IgD-negative memory B cell (primary cell): ENCODE measurements at places on chromosomes 7 and 10. TPM values are rescaled to one million over a fixed set of nuclear protein-coding genes. Genes with fewer than 3 reads are reported as not detected.

The PPP1R9A gene
- polyA plus RNA-seq, result 2.2 TPM

The WDR86 gene
- 0.54 TPM for polyA plus RNA-seq

The ADGRA1 gene
- polyA plus RNA-seq, result not detected

The AGAP4 gene
- polyA plus RNA-seq, result 2.8 TPM

The MINDY4 gene
- polyA plus RNA-seq, result 0.25 TPM

The CADPS2 gene
- not detected for polyA plus RNA-seq

The LRGUK gene
- 0.08 TPM for polyA plus RNA-seq

The EDRF1 gene
- 12.8 TPM for polyA plus RNA-seq

The ITPRID1 gene
- not detected for polyA plus RNA-seq

The CAV1 gene
- 2.3 TPM for polyA plus RNA-seq

The ZSWIM8 gene
- 15.2 TPM for polyA plus RNA-seq

The NRP1 gene
- not detected for polyA plus RNA-seq

The AOC1 gene
- 0.11 TPM for polyA plus RNA-seq

The FLNC gene
- not detected for polyA plus RNA-seq

The FXYD4 gene
- not detected for polyA plus RNA-seq

The ABLIM1 gene
- 115 TPM for polyA plus RNA-seq

The ZNF722 gene
- not detected for polyA plus RNA-seq

The EXOC6 gene
- polyA plus RNA-seq, result 12.4 TPM

The VKORC1L1 gene
- 3.0 TPM for polyA plus RNA-seq

The ANKRD2 gene
- not detected for polyA plus RNA-seq

The FAM25G gene
- polyA plus RNA-seq, result not detected

The ARL3 gene
- 3.8 TPM for polyA plus RNA-seq

The SPDYE11 gene
- 0.19 TPM for polyA plus RNA-seq

The MMD2 gene
- not detected for polyA plus RNA-seq

The PIP gene
- not detected for polyA plus RNA-seq

The SRRM3 gene
- polyA plus RNA-seq, result not detected

The SLC13A4 gene
- 0.15 TPM for polyA plus RNA-seq

The FAM241B gene
- polyA plus RNA-seq, result 1.2 TPM

The FGFR2 gene
- polyA plus RNA-seq, result not detected

The OR2A7 gene
- polyA plus RNA-seq, result 1.1 TPM

The MRPL43 gene
- polyA plus RNA-seq, result 120 TPM

The NXPH1 gene
- not detected for polyA plus RNA-seq

The UBN2 gene
- 2.8 TPM for polyA plus RNA-seq

The SAMD9L gene
- polyA plus RNA-seq, result 57.3 TPM

The DNAJB9 gene
- 29.5 TPM for polyA plus RNA-seq

The AKR1C4 gene
- polyA plus RNA-seq, result not detected

The GNGT1 gene
- not detected for polyA plus RNA-seq

The MLXIPL gene
- not detected for polyA plus RNA-seq

The CYP2C19 gene
- polyA plus RNA-seq, result not detected

The GBX1 gene
- not detected for polyA plus RNA-seq

The CYP3A7 gene
- polyA plus RNA-seq, result not detected

The KCNIP2 gene
- polyA plus RNA-seq, result 14.5 TPM

The SUGCT gene
- 1.3 TPM for polyA plus RNA-seq

The MXI1 gene
- 13.9 TPM for polyA plus RNA-seq

The GDF10 gene
- not detected for polyA plus RNA-seq

The FAM131B gene
- polyA plus RNA-seq, result 0.38 TPM
